ENCODE measurements at places on chromosomes 13 and 19. TPM values are rescaled to one million over a fixed set of nuclear protein-coding genes. Genes with fewer than 3 reads are reported as not detected.

The VSTM1 gene
- not detected for total RNA-seq

The MUC16 gene
- not detected for total RNA-seq

The NBEA gene
- total RNA-seq: 4.0 TPM

The NOVA2 gene
- 4.7 TPM for total RNA-seq

The ZNF737 gene
- total RNA-seq: 11.6 TPM

The OR4F17 gene
- not detected for total RNA-seq

The PEG3 gene
- total RNA-seq: 0.32 TPM

The EDDM13 gene
- 1.4 TPM for total RNA-seq

The CAPN12 gene
- total RNA-seq: not detected

The RAB3A gene
- total RNA-seq: 0.16 TPM

The N4BP2L2 gene
- total RNA-seq: 37.9 TPM

The FAM32A gene
- 138 TPM for total RNA-seq

The ICAM4 gene
- total RNA-seq: 1.1 TPM

The TMEM38A gene
- 1.4 TPM for total RNA-seq

The NOTCH3 gene
- total RNA-seq: 3.4 TPM

The PROZ gene
- not detected for total RNA-seq

The DLL3 gene
- total RNA-seq: 0.19 TPM

The FUT3 gene
- total RNA-seq: not detected

The PCCA gene
- 59.4 TPM for total RNA-seq

The RHPN2 gene
- 0.49 TPM for total RNA-seq

The DACT3 gene
- 0.13 TPM for total RNA-seq

The CPAMD8 gene
- 2.7 TPM for total RNA-seq
